ENCODE measurements at places on chromosomes 2 and 18.
A peak's percentile ranks its signal among the peaks of the same experiment; 100 is the strongest.

DNA sequence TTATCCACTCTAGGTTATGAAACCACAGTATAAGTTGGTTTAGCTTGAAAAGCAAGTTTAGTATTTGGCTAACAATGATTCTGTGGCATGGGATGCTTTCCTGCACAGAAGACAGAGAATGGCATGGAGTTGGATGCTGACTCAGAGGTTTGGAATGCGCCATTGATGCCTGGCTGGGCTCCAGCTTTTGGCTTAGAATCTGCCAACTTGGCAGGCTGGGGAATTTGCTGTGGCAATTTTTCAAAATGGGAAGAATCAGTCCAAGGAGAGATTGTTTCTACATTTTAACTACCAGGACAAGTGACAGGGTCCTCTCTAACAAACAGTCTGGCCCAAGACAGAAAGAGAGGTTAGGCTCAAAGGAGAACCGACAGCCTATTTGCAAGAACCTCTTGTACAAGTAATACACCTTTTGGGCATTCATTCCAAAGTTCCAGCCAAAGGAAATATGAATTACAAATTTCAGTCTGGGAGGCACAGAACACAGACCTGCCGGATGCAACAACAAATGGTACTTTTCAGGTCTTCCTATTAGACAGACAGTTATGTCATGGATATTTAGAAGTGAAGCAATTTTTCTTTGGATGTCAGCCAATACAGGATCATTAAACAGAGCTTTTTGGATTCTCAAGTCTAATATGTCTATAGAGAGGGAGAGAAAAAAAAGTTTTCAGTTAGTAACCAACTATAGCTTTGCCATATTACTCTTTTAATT, 1027.7 kb downstream of the TMEM182 start:
- DNase-seq = no peak

DNA sequence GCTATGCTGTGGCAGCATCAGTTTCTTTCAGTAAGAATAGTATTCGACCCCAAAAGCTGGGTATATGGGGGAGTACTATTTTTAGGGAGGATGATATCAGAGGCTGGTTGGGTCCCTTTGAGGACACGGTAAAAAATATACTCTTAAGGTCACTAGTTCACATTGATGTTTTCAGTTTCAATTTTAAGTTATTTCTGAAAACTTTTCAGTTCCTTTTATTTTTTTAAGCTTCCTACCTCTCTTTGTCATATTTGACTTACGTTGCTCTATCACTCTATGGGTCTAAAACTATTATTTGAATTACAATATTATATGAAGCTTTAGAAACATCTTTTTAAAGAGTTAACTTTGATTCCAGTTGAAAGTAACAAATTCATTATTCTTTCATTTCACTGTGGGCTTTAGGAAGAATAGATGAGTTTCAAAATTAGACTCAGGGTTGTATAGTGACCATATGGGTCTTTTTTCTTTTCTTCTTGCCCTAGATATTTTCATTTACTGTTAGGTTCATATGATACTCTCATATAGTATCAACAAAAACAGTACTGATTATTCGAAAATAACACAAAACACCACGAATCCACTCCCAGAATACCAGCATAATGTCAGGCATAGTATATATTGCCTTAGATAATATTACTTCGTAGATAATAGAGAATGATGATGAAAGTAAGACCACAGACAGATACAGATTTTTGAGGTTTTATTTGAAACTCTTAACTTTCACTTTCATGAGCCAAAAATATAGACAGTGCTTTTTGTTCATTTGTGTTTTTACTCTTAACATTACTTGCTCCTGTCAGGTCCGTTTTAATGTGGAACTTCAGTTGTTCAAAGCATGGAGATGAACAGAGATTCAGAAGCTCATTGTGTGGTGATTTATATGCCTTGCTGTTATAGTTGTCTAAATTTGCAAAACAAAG, 9.8 kb downstream of the RMDN2 start:
- no peak for DNase-seq

- no peak for DNase-seq
Observed at GRCh38 chr2:69390001-69390400, 3.0 kb upstream of the GFPT1 start.

GRCh38 chr2:241760301-241760771, 16.3 kb upstream of the GAL3ST2 start:
- DNase-seq = no peak

DNA sequence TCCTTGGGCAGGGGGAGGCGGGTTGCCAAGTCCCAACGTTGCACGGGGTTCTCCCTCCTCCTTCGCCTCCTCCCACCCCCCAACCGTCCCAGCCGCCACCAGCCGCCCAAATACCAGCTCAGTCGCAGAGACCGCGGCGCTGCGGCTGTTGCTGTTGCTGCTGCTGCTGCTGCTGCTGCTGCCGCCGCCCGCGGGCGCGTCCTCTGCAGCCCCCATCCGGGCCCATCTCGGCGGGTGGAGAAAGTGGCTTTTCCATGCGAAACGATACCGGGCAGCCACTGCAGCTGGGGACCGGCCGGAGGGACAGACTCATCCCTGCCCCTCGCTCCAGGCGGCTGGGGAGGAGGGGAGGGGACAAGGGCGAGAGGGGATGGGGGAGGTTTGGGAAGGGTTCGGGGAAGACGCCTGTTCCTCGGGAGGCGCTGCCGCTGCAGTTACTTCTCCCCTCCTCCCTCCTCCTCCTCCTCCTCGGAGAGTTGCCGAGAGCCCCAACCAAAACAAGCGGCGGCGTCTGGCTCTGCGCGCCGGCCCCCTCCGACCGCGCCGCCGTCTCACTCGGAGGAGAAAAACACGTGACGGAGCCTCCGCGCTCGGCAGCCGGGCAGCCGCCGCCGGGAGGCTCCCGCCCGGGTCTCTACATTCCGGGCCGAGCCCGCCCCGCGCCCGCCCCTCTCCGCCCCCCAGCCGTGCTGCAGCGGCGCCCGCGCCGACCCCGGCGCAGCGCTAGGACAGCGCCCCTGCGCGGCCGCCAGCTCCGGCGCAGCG, at the start of gene IRS1:
TSS of gene IRS1 (minus strand) at position 610 of the 765 bp plus-strand sequence. CDS start 1,082 bp downstream, outside the sequence.
- peak; percentile 84 for DNase-seq

DNA sequence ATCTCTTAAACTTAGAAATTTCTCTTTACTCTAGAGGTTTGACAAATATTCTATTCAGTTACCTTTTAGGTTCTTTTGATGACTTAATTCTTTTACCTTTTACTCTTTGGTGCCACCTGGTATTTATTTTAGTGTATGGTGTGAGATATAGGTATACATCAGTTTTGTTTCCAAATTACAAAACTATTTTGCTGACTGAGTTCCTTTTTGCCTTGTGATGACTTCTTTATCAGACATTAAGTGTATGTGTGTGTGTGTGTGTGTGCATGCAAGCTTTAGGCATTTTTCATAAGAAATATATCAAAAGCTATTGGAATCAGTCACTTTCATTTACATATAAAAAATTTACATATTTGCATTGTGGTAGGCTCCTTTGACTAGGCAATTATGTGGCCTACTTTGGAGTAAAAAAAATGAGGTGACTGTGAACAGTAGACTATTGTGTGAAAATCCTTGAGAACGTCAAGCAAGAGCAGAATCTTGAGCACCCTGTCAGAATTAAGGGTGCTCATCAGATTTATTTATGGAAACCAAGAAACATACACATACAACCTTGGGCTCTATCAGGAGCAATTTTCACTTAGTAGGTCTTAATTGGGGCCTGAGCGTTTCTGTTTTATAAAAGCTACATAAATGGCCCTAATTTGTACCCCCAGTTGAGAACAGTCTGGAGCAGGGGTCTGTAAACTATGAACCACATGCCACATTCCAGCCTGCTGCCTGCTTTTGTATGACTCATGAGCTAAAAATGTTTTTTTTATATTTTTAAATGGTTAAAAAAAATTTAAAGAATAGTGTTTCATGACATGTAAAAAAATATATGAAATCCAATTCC, 415.9 kb downstream of the SLC4A3 start:
- no peak for DNase-seq

DNA sequence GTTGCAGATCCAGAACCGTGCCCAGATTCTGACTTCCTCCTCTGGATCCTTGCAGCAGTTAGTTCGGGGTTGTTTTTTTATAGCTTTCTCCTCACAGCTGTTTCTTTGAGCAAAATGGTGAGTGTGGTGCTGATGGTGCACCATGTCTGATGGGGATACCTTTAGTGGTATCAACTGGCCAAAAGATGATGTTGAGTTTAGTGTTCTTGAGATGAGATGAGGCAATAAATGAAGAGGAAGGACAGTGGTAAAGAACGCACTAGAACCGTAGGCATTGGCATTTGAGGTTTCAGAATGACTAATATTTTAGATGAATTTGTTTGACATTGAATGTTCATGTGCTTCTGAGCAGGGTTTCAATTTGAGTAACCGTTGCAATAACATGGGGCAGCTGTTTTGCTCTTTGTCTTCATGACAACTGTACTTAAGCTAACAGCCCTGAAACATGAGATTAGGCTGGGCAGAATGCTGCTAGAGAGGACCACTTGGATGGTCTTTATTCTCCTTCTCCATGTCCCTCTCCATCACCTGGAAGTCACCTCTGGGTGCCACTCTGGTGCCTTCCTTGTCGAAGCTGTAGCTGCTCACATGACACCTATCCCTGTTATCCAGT, 3.9 kb downstream of the CTLA4 start:
- no peak for DNase-seq

- DNase-seq = no peak
Observed at GRCh38 chr18:76356666-76357065, 138.4 kb downstream of the ZNF516 start.

- peak; percentile 20 for DNase-seq
Observed at GRCh38 chr2:60818272-60818671, 62.2 kb downstream of the PAPOLG start.

GRCh38 chr18:76459687-76460350, 35.2 kb downstream of the ZNF516 start:
- DNase-seq = peak; percentile 50

- DNase-seq = no peak
Observed at GRCh38 chr18:11696451-11696850, 7.4 kb downstream of the GNAL start.

- DNase-seq = no peak
Observed at GRCh38 chr2:45721150-45721549, 69.7 kb downstream of the PRKCE start.

DNA sequence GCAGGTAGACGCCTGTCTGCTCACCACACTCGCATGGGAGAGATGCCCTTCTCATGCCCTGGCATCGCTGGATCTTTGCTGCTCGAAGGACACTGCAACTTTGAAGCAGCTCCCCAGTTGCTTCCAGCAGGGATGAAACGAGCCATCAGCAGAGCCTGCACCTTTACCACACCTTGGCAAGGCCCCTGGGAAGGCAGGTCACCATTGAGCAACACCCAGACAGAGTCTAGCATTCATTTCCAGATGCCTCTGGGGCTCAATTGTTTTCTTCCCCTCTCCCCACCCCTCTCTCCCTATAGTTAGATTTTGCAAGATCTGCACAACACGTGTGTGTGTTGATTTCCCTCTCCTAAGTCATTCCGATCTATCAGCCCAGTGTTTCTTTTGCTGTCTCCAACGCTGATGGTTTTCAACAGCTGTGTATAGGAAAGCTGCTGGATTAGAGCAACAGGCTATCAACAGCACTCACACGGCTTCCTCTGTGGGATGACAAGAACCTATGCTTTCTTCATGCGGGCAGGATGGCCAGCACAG, 25.6 kb upstream of the INHBB start:
- no peak for DNase-seq

DNA sequence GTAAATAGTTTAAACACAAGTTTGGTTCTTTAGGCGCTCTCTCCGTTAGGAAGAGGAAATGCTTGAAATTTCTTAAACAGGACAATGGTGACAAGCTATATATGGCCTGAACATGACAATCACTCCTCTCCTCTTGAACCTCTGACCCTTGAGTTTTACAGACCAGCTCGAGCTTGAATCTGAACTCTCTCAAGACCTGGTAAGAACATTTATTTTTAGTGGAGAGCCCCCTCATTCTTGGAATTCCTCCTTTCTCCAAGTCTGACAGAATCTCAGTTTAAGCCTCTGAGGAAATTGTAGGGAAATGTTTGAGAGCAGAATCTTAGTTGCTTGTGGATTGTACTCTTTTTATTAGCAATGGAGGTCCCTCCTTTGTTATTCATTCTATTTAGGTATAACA, 1293.6 kb upstream of the ZEB2 start:
- DNase-seq = no peak

GRCh38 chr2:26559556-26559955, 81.6 kb downstream of the CIB4 start:
- no peak for DNase-seq

DNA sequence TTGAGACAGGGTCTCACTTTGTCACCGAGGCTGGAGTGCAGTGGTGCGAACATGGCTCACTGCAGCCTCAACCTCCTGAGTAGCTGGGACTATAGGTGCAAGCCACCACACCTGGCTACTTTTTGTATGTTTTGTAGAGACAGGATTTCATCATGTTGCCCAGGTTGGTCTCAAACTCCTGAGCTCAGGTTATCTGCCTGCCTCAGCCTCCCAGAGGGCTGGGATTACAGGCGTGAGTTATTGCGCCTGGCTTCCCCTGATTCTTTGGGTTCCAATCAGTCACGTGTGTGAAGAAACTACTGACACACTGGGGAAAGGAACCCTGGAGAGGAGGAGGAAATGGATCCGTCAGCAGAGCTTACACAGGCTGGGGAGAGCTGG, 22.3 kb upstream of the RAB10 start:
- no peak for DNase-seq

DNA sequence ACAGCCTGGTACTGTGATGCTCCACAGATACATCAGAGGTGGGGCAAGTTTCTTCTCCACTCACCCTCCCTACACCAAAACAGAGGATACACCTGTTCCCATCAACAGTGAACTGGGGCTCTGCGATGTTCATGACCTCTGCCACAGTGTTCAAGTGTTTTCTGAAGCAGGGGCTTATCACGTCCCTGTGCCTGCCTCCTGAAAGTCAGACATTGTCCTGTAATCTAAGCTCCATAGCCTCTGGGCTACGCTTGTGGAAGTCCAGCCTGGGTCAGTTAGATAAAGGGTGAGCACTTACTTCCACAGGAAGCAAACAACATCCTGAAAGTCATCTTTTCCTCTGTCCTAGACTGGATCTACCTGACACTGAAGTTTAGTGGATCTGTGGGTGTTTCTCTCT, 20.2 kb upstream of the MRO start:
- no peak for DNase-seq

DNA sequence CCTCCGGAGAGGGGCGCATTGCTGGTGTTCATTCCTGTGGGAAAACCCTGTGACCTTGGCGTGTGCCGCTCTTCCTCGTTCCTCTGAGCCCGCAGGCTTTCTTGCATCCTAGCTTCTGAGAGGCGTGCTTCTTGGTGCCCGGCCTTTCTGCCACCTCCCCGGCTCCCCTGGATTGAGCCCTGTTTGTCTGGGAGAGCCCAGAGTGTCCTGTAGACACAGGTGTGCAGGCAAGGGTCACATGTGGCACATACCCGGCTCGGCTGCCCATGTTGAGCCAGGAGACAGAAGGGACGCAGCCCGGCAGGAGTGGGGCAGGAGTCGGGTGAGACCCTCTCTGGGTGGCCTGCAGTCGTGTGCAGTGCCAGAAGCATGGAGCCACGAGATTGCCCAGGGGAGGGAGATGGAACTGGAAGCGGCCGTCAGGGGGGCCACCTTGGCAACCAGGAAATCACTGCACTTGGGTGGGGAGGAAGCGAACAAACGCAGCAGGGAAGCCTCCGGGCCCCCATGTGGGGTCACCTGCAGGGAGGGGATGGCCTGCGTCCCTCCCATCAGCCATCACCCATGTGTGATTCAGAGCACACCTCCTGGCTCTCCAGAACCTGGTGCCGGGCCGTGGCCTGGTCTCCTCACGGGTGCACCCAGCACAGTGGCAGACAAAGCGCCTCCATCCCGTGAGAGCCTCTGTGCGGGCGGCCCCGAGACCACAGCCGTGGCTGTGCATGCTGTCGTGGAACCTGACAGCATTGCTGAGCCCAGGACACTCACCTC, 92.9 kb downstream of the SH3BP4 start:
- DNase-seq = no peak

GRCh38 chr2:567865-568638, 109.2 kb downstream of the TMEM18 start:
- no peak for DNase-seq

Measured in type B pancreatic cell (in vitro differentiated cells).